ENCODE measurements at places on chromosomes 6 and 20.

DNA sequence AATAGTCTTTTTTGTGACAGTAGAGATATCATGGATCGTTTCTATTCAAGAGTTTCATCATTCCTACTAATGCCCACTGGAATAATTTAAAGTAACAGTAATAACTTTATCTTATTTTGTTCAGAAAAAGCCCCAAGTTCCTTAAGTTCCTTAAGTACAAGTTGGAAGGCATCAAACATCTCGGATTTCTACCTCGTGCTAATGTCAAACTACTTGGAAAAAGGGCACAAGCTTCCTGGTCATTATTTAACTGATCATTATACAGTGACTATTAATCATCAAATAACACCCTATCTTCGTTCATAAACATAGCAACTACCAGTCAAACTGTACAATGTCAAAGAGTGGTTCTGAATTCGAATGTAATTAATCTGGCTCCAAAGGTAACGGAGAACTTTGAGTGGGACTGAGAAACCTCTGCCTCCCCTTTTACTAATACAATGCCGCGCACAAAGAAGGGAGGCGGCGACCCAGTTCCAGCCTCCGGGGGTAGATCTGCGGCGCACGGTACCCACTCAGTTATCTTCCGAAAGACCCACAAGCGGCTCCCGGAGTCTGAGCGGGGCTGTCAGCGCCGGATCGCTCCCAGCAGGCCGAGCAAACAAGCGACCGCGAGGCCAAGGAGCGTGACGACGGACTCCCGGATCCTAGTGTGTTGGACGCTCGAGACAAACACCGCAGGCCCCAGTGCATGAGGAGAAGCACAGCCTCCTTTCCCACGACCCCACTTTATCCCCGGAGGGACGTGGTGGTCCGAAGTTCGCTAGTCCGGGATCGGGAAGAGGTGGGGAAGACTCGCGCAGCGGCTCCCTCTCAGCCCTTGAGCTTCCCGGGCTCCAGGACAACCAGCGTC is 716 bp downstream of the SHPRH start:
- no peak for DNase-seq

- no peak for DNase-seq
These were observed at the start of gene MOCS3 for GRCh38 chr20:50958615-50959542. Gene MOCS3, plus strand, starts transcription at chr20:50958818. Its CDS starts 25 bp downstream, at chr20:50958843.

- no peak for DNase-seq
These were observed 682.7 kb downstream of the MAFB start for GRCh38 chr20:40006168-40006860.

DNA sequence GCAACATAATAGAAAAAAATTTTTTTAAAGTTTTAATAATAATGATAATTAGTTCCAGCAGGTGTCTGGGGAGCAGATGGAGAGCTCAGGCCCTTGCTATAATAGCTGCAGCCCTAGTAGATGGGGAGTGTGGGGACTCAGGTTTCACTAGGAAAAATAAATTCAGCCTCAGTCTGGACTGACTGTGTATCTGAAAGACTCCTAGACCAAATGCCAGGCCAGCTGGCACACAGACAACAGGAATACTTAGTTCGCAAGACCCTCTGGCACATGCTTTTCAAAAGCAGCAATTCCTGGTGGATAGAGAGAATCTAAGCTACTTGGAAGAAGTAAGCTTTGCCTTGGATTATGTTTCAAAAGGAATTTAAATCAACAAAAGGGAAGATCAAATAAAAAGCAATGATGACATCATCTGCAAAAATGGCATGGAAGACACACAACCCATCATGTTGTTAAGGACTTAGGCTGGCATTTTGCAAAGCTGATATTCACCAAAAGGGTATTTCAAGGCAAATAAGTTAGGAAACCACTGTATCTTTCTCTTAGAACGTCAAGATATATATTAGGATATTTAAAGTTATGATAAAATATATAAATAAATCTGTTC is 107.8 kb downstream of the RNGTT start:
- DNase-seq, result no peak

- no peak for DNase-seq
These were observed 193.2 kb upstream of the VGLL2 start for GRCh38 chr6:117072134-117072533.
